ENCODE measurements at places on chromosomes 2 and 18.

GRCh38 chr2:169540146-169540545 is 30.6 kb downstream of the KLHL41 start:
- no peak overlapping the region for H3K27ac ChIP-seq
- DNase-seq, result no peak
- H3K36me3 ChIP-seq, result peaks cover 17% of the 10 kb centered on the region
- no peaks in the 10 kb centered on the region for H3K4me1 ChIP-seq
- H3K4me3 ChIP-seq, result no peak overlapping the region

GRCh38 chr2:82120654-82121053 is 1816.1 kb upstream of the LRRTM1 start:
- no peak overlapping the region for H3K27ac ChIP-seq
- no peaks in the 10 kb centered on the region for H3K36me3 ChIP-seq
- peaks cover 10% of the 10 kb centered on the region for H3K4me1 ChIP-seq
- peak; percentile 59 for DNase-seq

DNA sequence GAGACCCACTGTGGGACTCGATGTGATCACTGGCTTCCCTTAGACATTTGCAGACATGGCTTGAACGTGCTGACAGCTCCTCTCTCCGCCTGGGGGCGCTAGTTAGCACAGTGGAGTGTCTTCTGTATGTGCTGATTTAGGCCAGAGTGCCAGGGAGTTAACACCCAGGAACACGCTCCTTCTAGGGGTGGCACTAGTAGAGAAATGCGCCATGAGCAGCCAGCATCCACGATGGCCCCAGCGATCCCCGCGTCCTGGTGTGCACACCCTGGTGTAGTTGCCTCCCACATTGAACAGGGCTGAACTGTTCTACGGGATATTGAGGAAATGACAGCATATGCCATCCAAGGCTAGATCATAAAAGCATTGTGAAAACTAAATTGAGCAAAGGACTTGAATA is 11.4 kb upstream of the NMUR1 start:
- no peak overlapping the region for H3K27ac ChIP-seq
- no peak overlapping the region for H3K4me3 ChIP-seq
- no peaks in the 10 kb centered on the region for H3K4me1 ChIP-seq
- no peak for DNase-seq

- peak; percentile 10 for DNase-seq
- H3K27me3 ChIP-seq, result no peaks in the 10 kb centered on the region
- H3K4me3 ChIP-seq, result no peak overlapping the region
- no peaks in the 10 kb centered on the region for H3K4me1 ChIP-seq
- H3K36me3 ChIP-seq, result no peaks in the 10 kb centered on the region
- H3K27ac ChIP-seq, result no peak overlapping the region
These were observed 145.8 kb downstream of the MCFD2 start for GRCh38 chr2:46769809-46770208.

- no peaks in the 10 kb centered on the region for H3K36me3 ChIP-seq
- no peak for DNase-seq
- H3K27me3 ChIP-seq, result no peaks in the 10 kb centered on the region
- peaks cover 4% of the 10 kb centered on the region for H3K4me1 ChIP-seq
- H3K4me3 ChIP-seq, result no peak overlapping the region
These were observed 270.8 kb upstream of the DCC start for GRCh38 chr18:52069201-52069600.

GRCh38 chr2:236061899-236062298 is 106.3 kb downstream of the GBX2 start:
- no peaks in the 10 kb centered on the region for H3K4me1 ChIP-seq
- H3K36me3 ChIP-seq, result peaks cover 28% of the 10 kb centered on the region
- no peak overlapping the region for H3K4me3 ChIP-seq
- H3K27ac ChIP-seq, result no peak overlapping the region

GRCh38 chr2:45412754-45413379 is 198.2 kb downstream of the SRBD1 start:
- DNase-seq, result no peak
- no peaks in the 10 kb centered on the region for H3K27me3 ChIP-seq
- H3K4me1 ChIP-seq, result no peaks in the 10 kb centered on the region
- H3K4me3 ChIP-seq, result no peak overlapping the region

DNA sequence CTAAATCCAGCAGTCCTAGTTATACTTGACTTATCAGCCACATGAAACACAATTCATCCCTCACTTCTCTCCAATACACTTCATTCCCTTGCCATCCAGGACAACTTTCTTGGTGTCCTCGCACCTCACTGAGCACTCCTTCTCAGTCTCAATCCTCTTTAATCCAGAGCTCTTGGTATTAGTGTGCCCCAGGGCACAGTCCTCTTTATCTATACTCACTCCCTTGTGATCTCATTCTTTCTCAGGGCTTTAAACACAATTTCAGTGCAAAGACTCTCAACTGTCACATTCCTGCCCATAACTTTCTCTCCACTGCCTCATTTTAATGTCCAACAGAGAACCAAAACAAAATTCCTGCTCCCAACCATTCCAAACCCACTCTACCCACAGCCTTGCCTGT is 60.8 kb upstream of the SPOPL start:
- no peaks in the 10 kb centered on the region for H3K27me3 ChIP-seq
- no peaks in the 10 kb centered on the region for H3K36me3 ChIP-seq
- H3K27ac ChIP-seq, result no peak overlapping the region
- peak; percentile 31 for DNase-seq
- H3K4me1 ChIP-seq, result peaks cover 2% of the 10 kb centered on the region

All from small intestine (tissue), 16 donors.